ENCODE measurements at places on chromosomes 4 and X.

DNA sequence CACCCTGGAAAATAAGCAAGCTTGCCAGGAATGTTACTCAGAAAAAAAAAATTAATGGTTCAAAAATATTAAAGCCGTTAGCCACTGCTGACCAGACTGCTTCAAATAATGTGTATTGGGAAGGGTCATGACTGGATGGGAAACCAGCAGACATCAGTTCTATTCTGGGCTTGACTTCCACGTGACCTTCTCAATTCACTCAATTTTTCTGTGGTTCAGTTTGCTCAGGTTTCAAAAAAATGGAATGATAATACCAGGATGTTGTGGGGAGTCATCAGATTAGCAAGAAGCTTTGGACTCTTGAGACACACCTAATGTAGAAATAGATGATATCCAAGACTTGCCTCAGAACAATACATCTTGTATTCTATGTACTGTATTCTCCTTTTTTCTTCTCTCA is 541.9 kb upstream of the BOD1L1 start:
- no peak for DNase-seq

- DNase-seq, result no peak
Measured at GRCh38 chrX:41108007-41108406, 22.8 kb downstream of the USP9X start.

DNA sequence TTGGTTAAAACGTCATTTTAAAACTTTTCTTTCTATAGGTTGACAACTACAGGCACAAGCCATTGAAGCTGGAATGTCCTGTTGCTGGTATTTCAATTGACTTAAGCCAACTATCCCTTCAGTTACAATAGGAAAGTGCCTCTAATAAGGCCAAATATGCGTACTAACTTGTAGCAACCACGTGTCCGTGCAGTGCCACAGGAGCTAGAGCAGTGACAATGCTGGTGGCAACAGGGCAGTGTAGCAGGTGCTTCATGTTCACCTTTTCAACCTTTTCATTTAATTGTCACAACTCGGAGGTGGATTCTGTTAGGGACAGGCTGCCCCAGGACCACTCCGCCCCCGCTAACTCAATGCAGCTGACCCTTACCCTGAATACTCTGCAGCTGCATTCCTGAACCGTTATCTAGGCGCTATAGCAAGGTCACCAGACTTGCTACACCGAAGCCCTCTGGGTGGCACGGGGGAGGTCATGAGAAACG is 37.7 kb downstream of the ERVMER34-1 start:
- no peak for DNase-seq

DNA sequence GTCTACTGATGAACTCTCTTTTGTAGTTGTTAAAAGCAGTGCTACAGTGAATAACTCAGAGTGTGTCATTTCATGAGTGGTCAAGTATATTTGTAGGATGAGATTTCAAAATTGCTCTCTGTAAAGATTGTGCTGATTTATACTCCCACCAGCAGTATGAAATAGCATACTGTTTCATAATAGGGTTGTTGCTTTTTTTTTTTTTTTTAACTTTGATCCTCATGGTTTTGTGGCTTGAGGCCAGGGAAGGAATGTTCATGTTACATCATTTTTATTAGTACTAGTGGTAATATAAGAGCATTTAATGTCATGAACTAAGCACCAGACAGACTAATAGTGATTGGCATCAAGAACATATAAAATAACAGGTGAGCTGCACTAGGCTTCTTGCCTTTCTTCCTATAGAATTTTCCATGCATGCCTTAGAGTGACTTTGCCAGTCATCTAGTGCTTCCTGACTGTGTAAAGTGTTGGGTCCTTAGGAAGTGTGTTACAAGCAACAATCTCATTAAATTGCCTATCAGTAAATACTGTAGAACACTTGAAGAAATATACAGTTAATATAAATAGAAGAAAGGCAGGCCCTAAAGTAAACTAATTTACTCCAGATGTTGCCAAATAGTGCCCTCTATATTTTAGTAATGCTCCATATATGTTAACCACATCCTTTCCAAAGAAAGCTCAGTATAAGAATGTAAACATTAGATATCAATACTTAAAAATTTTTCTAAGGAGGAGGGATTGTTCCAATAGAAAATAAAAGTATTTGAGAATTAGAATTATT is 38.6 kb upstream of the MSMO1 start:
- DNase-seq, result no peak

DNA sequence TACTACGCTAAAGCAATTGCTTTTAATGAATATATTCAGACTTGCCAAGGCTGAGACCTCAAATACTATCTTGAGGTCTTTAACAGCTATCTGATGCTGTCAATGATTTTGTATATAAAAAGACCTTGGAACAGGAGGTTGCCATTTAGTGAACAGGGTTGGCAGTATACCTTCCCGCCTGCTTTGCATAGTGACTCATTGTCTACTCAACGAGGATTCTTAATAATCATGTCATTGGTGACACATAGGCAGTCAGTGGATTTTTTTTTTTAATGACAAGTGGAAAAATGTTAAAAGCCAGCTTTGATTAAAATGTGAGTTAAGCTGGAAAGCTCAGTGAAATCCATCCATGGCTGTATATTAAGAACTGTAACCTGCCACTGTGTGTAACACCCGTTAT is 164.0 kb downstream of the ASMT start:
- no peak for DNase-seq

Data from activated CD4-positive, alpha-beta T cell treated with anti-CD3 and anti-CD28 coated beads, Interleukin-2, amount 50 U/mL, for 24 hours (primary cell).